ENCODE measurements at places on chromosomes 5 and 9.
A peak's percentile ranks its signal among the peaks of the same experiment; 100 is the strongest.

GRCh38 chr5:171318026-171318425, 9.0 kb downstream of the TLX3 start:
- DNase-seq: no peak

DNA sequence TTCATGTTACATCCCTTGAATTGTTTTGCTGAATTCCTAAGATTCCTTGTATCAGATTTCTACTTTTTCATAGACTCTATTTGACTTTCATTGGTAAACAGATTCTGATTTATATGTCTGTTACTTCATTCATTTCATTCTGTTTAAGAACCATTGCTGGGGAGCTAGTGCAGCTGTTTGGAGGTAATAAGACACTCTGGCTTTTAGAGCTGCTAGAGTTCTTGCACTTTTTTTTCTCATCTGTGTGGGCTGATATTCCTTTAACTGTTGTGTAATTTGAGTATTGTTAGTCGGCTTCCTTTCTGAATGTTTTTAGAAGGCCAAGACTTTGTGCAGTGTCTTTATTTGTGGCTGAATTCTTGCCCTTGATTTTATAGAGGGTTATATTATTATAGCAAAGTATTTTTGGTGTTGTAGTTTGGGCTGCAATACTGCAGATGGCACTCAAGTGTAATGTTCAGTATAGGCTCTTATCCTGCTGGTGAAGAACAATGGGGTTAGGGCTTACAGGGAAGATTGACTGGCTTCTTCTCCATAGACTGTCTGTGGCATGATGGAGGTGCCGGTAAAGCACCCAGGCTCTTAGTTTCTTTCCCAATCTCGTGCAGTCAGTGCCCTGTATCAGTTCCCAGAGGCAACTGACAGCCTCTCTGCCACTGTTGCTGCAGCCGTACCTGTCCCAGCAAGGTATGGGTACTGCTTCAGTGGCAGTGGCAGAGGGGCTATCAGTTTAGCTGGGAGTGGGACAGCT, 162.2 kb downstream of the OXCT1 start:
- DNase-seq: no peak

GRCh38 chr9:87714819-87715218, 11.1 kb upstream of the CTSL start:
- no peak for DNase-seq

GRCh38 chr9:134833294-134833880, 47.2 kb upstream of the FCN2 start:
- no peak for DNase-seq

- DNase-seq: no peak
Measured at GRCh38 chr9:89991204-89991790, 386.5 kb downstream of the GADD45G start.

DNA sequence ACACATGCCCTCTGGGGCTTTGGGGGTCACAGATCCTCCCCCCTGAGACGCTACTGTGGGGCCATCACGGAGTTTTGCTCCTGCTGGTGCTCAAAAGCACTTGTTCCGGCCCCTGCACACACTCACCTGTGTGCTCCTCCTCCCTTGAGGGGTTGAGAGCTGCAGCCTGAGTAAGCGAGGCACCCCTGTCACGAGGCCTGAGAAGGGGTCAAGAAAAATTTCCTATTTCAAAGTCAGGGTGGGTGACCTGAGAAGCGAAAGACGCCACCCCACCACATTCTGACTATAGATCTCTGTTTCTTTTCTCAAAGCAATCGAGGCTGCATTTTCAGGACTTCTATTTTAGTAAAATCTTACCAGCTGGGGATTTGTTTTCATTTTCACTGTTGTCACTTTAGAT, 138.5 kb downstream of the DCP2 start:
- no peak for DNase-seq

DNA sequence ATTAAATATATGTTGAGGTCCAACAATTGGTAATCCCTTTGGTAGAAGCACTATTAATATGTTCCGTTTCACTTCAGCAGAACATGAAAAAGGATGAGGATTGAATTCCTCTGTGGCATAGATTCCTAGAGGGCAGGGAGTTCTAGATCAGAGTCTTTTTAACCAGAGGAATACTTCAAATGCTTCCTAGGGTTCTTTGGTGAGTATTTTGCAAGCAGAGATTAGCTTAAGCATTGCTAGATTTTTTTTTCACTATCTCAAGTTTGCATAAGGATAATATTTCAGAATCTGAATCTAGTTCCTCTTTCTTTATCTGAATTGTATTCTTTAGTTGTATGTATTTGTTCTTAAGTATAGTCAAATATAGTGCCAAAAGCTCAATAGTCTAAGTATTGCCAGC, 116.6 kb upstream of the ADAMTSL1 start:
- no peak for DNase-seq

- DNase-seq: no peak
Measured at GRCh38 chr5:97936231-97936630, 753.2 kb upstream of the RIOK2 start.

DNA sequence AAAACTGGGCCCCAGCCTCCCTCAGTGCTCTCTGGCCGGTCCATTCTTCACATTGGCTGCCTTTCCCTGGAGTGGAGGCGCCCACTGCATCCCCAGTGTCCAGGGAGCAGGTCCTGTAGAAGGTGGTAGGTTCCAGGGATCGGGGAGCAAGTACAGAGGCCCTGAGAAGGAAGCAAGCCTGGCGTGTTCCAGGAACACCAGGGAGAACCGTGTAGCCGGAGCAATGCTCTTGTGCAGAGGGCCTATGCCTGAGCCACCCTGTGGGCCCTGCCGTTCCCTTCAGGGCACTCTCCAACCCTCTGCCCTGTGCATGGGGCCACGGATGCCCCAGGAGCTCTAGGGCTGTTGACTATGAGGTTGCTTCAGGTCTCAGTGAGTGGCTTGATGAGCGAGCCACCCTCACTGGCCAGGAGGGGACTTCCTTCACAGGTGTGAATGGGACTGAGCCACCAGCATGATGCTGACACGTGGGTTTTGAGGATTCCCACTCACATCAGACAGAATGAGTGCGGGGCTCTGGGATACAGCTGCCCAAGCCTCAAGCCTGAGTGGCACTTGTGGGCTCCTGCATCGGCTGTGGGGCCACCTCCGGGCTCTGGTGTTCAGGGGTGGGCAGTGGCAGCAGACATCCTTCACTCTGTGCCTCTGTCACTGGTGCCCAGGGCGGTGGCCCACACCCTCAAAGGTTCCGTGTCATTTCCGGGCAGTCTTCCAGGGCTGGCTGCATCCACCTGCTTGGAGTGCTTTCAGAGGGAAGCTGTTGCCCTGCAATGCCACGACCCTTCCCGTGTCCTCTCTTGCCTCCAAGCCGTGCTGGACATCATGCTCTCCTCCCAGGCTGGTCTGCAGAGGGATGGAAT, 54.4 kb downstream of the ADAMTS2 start:
- peak; percentile 48 for DNase-seq

DNA sequence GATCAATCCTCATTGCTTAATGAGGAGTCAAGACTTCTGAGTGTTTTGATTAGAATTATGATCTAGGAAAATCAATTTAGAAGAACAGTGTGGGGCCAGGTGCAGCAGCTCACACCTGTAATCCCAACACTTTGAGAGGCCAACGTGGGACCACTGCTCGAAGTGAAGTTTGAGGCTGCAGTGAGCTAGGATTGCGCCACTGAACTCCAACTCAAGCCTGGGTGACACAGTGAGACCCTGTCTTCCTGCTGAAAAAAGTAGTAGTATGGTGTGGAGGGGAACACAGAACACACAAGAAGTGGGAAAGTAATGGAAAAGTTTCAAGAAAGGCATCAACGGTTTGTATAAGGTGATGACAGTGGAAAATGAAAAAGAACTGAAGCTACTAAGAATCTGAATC, 9.1 kb downstream of the FNIP1 start:
- DNase-seq: no peak

DNA sequence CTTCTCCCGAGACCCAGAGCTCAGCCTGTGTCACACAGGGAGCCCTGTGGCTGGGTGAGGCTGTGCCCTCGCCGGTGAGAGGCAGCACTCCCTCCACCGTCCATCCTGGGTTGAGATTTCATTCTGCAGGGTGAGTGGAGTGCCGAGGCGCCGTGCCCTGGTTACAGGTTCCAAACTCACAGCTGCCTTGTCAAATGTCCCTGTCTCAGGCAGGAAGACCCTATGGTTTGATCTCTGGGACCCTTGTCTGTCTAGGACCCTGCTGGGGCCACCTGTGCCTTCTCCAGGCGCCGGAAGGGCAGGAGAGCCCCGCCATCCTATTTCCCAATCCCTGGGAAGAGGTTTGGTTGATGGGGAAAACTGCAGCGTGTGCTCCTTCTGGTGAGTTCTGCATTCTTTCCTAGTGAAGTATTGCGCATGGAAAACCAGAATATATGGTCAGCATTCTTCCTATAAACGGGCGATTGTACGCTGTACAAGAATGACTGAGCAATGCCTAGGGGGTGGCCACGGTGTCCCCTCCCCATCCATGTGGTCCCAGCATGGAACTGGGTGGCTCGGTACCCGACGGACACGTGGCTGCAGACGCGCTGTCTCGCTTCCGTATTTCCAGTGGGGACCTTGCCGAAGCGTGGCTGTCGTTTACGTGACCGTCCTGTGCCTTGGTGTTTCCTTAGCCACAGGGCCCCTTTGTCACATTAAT, 95.9 kb upstream of the COL5A1 start:
- DNase-seq: no peak

- no peak for DNase-seq
Measured at GRCh38 chr9:127319366-127320114, 55.0 kb downstream of the GARNL3 start.

DNA sequence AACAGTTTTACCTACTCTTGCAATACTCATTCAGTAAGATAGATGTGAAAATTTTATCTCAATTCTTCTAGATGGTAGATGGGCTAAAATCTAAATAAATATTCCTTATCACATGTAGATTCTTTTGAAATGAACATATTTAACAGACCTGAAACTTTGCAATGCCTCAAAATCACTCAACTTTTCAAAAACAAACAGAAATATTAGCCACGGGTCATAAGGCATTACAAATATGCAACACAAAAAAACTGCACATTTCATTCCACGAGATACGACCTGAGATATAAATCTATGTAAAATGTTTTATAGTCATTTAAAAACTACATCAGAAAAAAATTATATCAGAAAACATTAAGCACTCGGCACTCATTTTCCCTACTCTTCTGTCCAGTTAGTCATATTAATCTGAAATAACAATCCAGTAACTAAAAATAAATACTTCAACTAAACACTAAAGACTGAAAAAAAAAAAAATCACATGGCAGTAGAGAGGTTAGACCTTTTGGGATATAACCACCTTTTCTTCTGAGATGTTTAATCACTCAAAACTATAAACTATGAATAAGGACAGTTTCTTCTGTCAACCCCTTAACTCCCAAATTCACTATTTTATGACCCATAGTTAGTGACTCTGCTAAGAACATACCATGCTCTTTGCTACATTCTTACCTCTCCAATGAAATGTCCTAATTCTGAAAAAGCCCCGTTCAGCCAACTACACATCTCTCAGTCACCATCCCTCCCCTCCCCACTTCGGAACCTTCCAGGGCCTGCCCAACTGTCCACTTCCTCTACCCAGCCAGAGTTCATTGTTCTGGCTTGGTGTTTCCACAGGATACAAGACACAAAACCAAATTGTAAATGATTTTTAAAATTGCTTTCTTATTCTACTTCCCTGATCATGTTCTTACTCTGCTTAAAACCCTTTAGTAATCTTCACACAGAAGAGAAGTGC, 6.4 kb downstream of the HOMER1 start:
- DNase-seq: no peak

GRCh38 chr9:126986506-126986951, 71.9 kb downstream of the RALGPS1 start:
- DNase-seq: no peak

- DNase-seq: peak; percentile 93
Measured at GRCh38 chr5:175517824-175518450, 39.6 kb downstream of the SFXN1 start.

GRCh38 chr5:73654819-73655318, 28.9 kb downstream of the ARHGEF28 start:
- no peak for DNase-seq

GRCh38 chr5:154296525-154297159, 106.1 kb downstream of the GALNT10 start:
- DNase-seq: no peak

DNA sequence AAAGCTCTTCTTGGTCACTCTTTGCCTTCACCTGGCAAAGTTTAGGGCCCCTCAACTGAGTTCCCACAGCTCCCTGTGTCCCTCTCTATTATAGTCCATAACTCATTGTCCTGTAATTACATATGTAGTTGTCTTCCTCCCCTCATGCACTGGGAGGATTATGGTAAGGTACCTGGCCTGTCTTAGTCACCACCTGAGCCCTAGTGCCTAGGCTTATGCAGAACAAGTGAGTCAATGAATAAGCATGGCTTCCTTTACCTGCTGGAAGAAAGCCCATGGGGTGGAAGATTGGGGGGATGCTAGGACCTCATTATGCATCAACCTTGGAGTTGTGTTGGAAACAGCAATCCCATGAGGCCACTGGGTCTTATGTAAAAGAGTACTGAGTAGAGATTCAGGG, 187.7 kb upstream of the TRIM32 start:
- DNase-seq: no peak

DNA sequence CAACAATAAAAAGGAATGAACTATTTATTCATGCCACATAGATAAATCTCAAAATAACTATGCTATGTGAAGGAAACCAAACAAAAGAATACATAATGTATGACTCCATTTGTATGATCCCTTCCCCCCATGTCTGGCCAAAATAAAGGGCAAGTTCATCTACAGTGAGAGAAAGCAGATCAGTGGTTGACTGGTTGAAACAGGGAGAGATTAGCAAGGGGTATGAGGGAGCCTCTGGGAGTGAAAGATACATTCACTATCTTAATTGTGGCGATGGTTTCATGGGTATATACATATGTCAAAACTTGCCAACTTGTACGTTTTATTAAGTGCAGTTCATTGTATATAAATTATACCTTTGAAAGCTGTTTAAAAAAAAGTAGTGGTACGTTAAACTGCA, 4.8 kb downstream of the PSMD5 start:
- no peak for DNase-seq

- DNase-seq: no peak
Measured at GRCh38 chr5:112174959-112175594, 244.0 kb downstream of the EPB41L4A start.

GRCh38 chr9:6609497-6610016, 36.0 kb downstream of the GLDC start:
- DNase-seq: no peak

GRCh38 chr5:173480896-173481295, 135.6 kb downstream of the BOD1 start:
- no peak for DNase-seq

- DNase-seq: peak; percentile 60
Measured at GRCh38 chr5:134133995-134134541, 19.6 kb downstream of the TCF7 start.

DNA sequence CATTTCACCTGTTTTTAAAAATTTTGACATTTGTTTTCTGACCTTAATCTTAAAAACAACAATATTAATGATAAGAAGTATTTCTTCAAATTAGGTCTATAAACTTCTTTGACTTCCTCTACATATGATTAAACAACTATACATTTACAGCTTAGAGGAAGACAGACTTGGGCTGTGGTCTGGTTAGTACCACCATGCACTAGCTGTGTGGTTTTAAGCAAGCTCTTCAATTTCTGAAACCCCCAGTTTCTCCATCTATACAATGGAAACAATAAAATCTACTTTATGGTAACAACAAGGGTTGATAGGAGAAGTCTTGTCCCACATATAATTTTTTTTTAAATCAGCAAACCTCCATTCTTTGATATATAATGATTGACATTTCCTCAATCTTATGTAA, 15.7 kb downstream of the ANKDD1B start:
- no peak for DNase-seq

GRCh38 chr9:136196404-136197083, 8.4 kb downstream of the LHX3 start:
- no peak for DNase-seq

All from activated effector memory CD4-positive, alpha-beta T cell treated with anti-CD3 and anti-CD28 coated beads, Interleukin-2, amount 50 U/mL, for 16 hours (primary cell).